ENCODE measurements at places on chromosomes 6 and 20.

- no peak for DNase-seq
These were observed 611.0 kb downstream of the DOK5 start for GRCh38 chr20:55086421-55086820.

DNA sequence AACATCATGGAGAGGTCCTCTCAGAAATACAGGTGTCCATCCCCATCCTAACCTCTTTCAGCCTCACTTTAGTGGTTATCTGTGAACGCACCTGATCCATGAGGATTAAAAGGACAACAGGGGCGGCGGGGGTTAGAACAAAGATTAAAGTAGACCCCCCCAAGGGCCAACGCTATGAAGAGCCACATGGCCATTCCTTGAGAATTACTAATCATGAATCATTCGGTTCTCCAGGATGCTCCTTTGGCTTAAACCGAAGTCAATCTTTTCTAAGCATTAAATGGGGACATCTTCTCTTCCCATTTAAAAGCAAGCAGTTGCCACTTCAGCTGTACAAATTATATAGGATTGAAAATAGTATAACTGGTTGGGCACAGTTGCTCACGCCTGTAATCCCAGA is 212.4 kb downstream of the GMPR start:
- no peak for DNase-seq

DNA sequence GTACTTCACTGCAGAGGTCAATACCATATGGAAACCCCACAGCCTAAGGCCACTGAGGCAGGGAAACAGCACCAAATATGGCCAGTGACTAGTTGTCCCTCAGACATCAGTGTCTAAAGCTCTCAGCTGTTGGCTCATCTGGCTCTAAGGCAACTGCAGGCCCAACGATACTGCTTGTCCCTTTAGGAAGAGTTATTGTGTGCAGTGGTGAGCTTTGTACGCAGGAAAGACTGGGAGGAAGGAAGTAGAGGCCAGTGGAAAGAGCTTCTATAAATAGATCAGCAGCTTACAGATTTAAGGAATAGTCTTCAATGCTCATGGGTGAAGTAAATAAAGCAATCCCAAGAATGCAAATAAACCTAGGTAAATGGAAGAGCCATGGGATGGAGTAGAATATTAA is 29.3 kb downstream of the DNAAF9 start:
- DNase-seq, result no peak

DNA sequence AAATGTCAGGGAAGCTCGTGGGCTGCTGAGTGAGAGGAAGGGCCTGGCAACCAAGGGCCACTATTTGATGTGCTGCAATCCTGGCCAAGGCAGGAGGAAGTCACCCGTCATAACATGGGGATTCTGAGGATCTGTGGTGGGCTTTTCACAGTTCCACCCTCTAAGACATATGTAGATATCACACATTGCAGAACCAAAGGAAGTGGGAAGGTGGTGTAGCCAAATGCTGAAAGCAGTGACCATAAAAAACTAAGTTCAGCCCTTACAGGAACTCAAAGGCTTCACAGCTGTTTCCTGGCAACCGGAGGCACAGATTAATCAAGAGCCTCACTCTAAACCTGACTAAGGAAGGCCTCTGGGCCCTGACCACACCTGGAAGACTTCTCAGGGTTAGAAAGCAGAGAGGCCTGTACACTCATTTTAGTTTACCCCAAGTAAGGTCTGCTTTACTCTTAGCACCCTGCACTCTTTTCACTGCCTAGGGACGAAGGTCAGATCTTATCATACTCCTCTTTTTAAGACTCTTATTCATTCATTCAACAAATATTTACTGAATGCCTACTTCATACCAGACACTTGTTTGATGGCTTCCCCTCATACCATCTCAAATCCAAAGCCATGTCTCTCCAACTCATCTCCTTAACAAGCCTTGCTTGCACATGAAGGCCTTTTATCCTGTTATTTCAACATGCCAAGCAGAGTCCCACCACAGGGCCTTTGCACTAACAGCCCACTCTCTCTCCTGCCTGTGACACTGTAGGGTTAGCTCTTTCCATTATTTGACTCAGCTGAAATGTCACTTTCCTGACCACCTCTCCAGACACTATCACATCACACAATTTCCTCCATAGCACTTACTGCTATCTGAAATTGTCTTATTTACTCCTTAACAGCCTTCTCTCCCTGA is 2.6 kb downstream of the UBE2V1 start:
- no peak for DNase-seq

- no peak for DNase-seq
These were observed 433.5 kb downstream of the DHX35 start for GRCh38 chr20:39395478-39396291.

- no peak for DNase-seq
These were observed 79.1 kb upstream of the FOXP4 start for GRCh38 chr6:41467061-41467460.

GRCh38 chr6:160963651-160964050 is 27.9 kb upstream of the MAP3K4 start:
- DNase-seq, result no peak

- DNase-seq, result peak; percentile 76
These were observed 1.4 kb downstream of the BACH2 start for GRCh38 chr6:90294989-90295853.

GRCh38 chr6:85321906-85322305 is 128.0 kb upstream of the NT5E start:
- DNase-seq, result no peak

DNA sequence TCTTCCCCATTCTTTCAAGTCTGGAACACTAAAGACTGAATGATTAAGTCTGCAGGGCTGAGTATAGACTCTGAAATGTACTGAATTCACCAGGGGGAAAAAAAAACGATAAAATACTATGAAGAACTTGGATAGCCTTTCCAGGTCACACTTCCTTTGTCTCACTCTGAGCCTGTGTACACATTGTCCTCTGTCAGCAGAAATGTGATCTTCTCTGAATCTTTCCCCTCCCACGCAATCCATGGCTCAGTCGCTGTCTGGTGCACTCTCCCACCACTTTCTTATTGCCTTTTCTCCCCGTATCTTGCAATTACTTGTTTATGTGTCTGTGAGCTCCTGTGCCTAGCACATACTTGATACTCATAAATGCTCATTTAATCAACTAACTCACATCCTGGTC is 212.6 kb upstream of the RSPO3 start:
- DNase-seq, result no peak

- DNase-seq, result no peak
These were observed 495.4 kb upstream of the MMS22L start for GRCh38 chr6:97778290-97779038.

- no peak for DNase-seq
These were observed 162.6 kb upstream of the TOP1 start for GRCh38 chr20:40866056-40866455.

GRCh38 chr6:84161190-84161589 is 66.3 kb downstream of the CEP162 start:
- DNase-seq, result no peak

- no peak for DNase-seq
These were observed 126.9 kb downstream of the KCNQ5 start for GRCh38 chr6:72748759-72749158.

- DNase-seq, result no peak
These were observed 92.2 kb downstream of the BACH2 start for GRCh38 chr6:90204327-90205056.

- no peak for DNase-seq
These were observed 86.9 kb downstream of the PHACTR1 start for GRCh38 chr6:12803486-12803885.

DNA sequence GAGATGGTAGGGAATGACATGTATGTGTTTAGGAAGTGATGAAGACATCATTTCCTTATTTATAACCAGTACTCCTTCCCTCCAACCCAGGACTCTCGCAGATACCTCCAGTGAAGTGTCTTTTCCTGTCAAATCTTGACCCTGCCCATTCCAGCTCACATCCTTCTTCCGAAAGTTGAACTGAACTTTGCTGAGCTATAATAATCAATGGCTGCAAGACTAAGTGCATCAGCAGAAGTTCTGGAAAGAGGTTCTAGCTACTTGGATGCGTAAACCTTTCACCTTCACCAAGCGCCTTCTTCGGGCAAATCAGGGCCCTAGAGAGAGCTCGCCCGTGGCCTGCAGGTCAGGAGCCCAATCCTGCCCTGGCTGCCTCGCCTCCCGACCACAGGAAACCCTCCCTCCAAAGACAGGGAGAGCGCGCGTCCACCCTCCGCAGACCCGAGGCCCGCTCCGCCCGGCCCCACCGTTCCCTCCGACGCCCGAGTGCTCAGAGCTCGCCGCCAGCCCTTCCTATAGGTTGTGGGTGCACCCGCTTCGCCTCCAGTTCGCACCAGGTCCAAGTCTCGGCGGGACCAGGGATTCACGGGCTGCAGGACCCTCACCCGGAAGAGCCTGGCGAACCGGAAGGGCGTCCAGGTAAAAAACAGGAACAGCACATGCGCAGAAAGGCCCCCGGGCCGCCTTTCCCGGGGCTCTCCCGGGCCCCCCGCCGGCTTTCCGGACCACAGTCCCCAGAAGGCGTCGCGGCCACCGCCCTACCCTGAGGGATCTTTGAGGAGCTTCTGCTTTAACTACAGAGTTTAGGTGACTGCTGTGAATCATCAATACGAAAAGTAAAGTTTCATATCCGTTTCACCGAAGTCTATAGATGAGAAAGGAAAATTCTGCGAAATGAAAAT is at the start of gene ZNF334:
ZNF334 (minus strand) TSS at position 617 of the 902 bp plus-strand sequence. CDS start 1,457 bp downstream, outside the sequence.
- DNase-seq, result no peak

DNA sequence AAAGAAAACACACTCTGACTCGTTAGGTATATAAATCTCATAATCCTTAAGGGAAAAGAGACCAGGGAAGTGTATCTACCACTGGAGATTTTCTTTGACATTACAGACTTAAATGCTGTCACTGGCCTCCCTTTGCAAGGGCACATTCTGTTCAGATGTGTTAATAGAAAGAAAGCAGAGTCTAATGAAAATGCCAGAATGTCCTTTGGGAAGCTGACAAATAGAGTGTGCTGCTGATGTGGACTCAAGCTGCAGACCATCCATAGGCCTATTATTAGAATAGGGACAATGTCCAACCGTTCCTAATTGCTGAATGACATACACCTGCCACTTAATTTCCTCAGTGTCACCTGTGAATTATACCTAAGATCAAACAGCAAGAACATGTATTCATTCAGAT is 41.2 kb downstream of the SLC35D3 start:
- no peak for DNase-seq
